ENCODE measurements at places on chromosomes 3 and 15.

DNA sequence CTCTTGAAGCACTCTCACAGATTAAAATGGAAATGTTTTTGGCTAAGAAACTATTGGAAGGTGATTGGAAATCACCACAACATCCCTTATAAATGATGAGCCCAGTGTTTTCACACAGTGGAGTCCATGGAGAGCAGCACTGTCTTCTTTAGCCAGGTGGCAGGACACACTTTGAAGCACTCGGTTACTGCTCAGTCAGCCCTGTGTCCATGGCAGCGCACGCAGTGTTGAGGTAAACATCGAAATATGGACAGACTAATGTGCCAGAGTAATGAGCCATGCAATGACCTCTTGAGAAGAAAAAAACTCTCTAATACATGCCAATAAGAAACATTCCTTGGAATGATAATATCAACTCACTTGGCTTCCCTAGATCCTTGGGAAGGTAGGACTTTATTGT is 66.6 kb downstream of the TGFBR2 start:
- DNase-seq: no peak

- DNase-seq: peak; percentile 53
Measured at GRCh38 chr15:28125673-28126651, 26.8 kb upstream of the OCA2 start.

GRCh38 chr3:54307566-54308180 is 185.3 kb downstream of the CACNA2D3 start:
- no peak for DNase-seq

DNA sequence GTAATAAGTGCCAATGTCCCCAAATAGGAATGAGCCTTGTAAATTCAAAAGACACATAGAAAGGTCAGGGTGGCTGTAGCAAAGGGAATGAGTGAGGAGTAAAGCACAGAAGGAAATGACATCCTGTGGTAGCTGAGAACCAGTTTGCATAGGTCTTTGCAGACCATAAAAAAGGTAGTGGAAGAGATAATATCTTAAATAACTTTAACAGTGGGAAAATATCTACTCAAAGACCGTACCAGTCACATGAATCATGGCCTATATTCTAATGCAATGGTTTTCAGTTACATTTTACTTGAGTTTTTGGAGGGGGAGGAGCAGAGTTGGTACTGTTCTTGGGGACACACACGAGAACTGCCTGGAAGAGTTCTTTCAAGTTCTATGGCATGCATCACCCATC is 297.3 kb upstream of the ADAMTS9 start:
- DNase-seq: no peak

- DNase-seq: no peak
Measured at GRCh38 chr15:71294911-71295602, 179.8 kb downstream of the THSD4 start.

DNA sequence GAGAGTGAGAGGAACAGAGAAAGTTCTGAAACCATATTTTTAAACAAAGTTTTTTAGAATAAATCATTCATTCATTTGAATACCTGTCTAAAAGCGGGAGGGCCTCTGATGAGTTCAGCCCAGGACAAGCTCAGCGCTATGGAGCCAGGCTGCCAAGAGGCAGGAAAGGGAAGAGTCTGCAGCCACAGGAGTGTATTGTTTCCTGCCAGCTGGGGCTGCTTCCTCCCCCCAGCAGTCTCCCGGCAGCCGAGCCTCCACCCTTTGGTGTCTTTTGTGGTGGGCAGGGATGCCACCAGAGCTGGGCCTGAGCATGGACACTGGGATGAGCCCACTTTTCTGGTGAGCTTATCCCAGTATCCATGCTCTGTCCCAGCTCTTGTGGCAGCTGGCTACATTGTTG is 199.5 kb upstream of the TPRG1 start:
- DNase-seq: no peak

GRCh38 chr3:46245146-46245545 is 2.9 kb downstream of the CCR3 start:
- DNase-seq: no peak

GRCh38 chr3:160577556-160578195 is 12.3 kb upstream of the KPNA4 start:
- DNase-seq: no peak
